ENCODE measurements at places on chromosomes 7 and 10.

- no peak for DNase-seq
Observed at GRCh38 chr10:19049567-19049966, 966 bp downstream of the MALRD1 start.

- no peak for DNase-seq
Observed at GRCh38 chr7:29214056-29214455, 19.5 kb downstream of the CHN2 start.

DNA sequence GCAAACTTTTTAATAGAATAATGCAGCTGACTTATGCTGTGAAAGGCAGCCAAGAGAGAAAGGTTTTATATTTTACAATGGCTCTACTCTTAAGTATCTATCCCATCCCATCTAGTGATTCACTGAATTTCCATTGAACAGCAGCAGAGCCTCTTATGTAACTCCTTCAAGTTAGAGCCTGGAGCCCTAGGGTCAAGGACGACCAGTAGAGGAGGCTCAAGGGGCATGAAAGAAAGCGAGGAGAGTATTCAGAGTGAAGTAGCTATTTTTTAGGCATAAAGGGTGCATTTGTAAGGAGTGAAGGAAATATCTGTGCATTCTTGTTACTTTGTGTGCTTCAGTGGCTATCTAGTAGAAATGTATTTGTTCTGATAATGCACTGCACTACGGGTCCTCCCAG lies 180.2 kb upstream of the TPK1 start:
- no peak for DNase-seq

- no peak for DNase-seq
Observed at GRCh38 chr7:27784399-27785053, 44.6 kb downstream of the TAX1BP1 start.

DNA sequence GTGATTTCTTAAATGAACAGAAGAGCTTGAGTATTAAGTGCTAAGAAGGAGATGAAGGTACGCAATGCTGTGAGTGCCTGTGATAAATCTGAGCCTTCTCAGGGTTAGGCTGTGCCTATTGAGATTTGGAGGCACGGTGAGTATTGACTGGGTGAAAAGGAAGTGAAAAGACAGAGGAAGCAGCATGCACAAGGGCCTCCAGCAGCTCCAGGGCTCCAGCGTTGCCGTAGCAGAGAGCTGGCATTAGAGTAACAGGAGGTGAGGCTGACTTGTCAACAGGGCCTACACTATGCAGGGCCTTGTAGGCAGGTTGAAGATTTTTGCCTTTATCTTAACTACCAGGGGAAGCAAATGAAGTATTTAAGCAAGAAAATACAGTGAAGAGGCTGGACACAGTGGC lies 54.1 kb upstream of the PDCD4 start:
- DNase-seq, result no peak

DNA sequence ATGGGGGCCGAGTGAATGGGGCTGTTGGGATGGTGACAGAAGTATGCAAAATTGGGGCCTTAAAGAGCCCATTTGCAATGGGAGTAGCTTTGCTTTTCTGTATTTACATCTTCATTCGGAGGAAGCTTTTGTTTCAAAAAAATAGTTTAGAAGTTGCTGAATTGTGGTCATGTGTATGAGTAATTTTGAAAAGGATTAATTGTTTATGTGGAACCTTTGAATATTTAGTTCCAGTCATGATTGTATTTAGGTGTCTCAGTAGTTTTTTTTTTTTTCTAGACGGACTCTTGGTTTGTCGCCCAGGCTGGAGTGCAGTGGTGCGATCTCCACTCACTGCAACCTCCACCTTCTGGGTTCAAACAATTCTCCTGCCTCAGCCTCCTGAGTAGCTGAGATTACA lies 37.2 kb downstream of the RBM33 start:
- DNase-seq, result no peak

GRCh38 chr7:64881461-64882287 lies 21.4 kb upstream of the ZNF273 start:
- no peak for DNase-seq

- no peak for DNase-seq
Observed at GRCh38 chr7:72437061-72437585, 25.0 kb upstream of the CALN1 start.

- DNase-seq, result no peak
Observed at GRCh38 chr7:124701955-124702354, 63.6 kb downstream of the GPR37 start.

DNA sequence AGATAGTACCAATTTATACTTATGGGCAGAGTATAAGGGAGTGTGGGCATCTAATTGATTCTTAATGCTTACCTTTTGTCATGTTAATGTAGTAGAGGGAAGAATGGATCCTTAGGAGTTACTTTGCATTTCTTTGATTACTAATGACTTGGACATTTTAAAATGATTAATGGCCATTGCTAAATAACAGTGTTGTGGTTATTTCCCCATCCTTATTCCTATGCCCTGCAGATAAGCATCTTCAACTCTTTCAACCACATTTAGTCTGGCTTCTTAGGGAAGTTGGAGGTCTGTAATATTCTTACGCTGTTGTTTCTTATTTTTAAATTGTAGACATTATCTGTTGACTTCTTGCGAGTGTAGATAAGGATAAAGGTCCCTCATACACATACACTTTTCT lies 37.2 kb downstream of the KAT6B start:
- no peak for DNase-seq

DNA sequence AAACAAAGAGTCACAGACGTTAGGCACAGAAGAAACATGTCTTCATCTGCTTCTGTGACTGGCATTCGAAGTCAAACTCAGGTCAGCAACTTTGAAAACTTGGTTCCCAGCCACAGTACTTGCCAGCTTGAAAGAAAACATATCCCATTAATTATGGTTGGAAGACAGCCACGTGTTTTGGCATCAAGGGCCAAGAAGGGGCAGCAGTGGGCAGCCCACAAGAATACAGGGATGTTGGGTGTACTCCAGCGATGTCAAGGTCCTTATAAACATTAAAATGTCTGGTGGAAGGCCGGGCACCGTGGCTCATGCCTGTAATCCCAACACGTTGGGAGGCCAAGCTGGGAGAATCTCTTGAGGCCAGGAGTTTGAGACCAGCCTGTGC lies 29.5 kb downstream of the JCAD start:
- no peak for DNase-seq

DNA sequence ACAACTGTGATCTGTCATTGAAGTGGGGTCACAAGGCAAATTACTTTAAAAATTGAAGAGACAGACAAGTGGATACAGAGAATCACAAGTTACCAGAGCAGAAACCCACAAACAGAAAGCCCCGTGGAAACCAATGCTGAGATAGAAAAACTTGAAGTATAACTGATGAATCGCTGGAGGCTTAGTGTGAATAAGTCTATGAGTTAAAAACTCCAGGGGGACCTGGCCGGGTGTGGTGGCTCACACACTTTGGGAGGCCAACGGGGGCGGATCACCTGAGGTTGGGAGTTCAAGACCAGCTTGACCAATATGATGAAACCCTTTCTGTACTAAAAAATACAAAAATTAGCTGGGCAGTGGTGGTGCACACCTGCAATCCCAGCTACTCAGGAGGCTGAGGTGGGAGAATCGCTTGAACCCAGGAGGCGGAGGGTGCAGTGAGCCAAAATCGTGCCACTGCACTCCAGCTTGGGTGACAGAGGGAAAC lies 69.7 kb upstream of the ZNRF2 start:
- DNase-seq, result no peak

- no peak for DNase-seq
Observed at GRCh38 chr7:152520861-152521302, 85.1 kb upstream of the KMT2C start.

DNA sequence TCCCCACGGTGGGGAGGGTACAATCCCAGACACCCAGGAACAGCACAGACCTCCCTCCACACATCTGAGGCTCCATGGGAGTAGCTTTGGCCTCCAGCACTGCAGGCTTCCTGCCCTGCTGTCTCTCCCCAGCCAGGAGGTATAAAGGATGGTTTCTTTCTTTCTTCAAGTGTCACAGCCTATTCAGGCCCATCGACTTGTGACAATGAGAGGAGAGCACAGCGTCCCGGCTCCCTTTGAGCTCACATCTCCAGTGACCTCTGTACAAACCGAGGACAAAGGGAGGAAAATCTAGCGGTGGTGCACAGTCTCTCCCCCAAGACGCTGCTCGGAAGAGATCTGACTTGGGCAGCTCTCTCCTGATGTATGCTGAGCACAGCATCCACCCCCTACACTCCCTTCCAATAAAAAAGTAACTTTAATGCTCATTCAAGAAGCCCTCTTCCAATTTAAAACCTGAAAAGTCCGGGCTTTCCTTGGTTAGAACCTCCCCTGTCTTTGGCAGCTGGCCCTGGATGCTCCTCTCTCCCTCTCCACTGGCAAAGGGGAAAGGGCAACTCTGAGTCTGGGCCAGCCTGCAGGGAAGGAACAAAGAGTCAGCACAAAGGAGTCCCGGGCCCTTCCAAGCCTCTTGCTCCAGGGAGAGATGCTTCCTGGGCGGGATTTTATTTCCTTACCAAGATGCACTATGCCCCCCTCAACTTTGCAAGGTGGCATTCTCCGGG lies 18.0 kb downstream of the CHST15 start:
- DNase-seq, result no peak

DNA sequence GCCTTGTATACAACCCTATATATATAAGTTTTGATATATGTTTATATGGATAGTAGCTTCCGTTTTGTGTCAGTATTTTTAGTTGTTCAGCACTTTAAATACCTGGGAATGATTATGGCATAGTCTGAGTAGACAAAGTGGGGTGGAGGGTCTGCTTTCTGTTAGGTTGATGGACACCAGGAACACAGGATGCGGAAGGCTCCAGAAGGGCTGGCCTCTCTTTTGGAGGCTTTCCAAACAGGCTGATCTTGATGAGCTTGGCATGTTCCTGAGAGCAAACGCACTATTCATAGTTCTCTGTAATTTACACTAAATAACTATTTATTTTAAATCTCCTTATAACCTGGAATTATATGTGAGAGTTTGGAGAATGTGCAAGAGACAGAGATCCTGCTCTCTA lies 12.7 kb downstream of the AKR1E2 start:
- no peak for DNase-seq

- DNase-seq, result no peak
Observed at GRCh38 chr10:32295027-32295426, 51.9 kb downstream of the EPC1 start.

- no peak for DNase-seq
Observed at GRCh38 chr7:71772779-71773178, 639.4 kb downstream of the CALN1 start.

DNA sequence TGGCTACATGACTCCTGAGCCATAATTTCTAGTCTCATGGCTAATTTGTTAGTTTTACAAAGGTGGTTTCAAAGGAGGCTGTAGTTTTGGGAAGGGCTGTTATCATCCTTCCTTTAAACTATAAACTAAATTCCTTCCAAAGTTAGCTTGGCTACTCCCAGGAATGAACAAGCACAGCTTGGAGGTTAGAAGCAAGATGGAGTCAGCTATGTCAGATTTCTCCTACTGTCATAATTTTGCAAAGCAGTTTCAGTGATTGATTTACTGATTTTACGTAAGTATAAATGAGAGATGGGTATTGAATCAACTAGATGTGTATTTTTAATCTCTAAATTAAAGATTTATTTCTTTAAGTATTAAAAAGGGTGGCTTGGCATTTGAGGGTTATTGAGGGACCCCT lies 79.9 kb downstream of the PHTF2 start:
- DNase-seq, result no peak

DNA sequence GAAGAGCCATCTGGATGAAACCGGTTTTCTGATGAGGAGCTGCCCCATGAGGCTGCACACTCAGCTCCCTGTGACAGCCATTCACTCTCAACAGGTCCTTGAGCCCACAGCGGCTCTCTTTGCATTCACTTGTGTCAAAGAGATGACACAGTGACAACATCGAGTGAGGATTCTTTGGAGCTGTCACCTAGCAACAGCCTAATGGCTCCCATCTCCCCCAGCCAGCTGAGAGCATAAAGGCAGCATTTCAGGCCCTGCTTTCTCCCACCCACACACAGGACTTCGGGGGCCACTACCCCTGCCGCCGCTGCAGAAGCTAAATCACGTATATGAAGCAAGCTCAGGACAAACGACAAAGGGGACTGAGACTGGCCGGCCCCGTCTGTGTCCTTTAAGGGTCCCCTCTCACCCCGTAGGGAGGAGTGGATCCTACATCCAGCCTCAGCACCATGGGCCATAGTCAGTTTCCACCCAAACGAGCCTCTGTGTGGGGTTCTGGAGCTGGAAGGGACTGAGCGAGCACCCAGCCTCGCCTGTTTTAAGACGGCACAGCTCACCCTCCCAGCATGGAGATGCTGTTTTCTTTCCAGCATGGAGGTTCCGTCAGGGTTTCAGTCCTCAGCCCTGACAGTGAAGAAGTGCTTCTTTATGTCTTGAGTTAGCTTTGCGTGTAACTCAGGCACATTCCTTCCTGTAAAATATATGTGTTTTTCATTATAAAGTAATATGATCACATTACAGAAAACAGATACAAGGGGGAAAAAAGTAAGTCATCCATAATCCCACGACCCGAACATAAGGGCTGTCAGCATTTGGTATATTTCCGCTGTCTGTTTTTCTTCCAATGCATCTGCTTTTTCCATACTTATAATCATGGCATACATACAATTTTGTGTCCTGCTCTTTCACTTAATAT lies 4.9 kb downstream of the CPA4 start:
- DNase-seq, result no peak

DNA sequence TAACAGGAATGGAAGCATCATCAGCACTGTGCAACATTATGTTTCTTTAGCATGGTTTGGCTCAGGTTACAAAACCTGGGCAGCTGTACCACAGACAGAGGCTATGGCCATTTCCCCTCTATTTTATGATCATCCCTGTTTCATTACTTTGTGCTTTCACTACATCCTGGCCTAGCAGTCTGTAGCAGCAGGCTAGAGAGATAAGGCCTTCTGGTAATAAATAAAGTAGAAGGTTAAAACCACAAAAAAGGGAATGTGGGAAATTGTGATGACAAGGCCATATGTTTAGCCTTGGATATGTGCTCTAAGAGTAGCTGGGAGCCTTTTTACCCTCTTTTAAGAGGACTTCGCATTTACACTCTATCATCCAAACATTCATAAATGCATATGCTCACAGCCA lies 266.2 kb upstream of the PHF14 start:
- no peak for DNase-seq
